D721Med (cell line): ENCODE measurements at places on chromosomes 4 and X.

- DNase-seq: no peak
Observed at GRCh38 chr4:187176261-187176910, 452.7 kb upstream of the FAT1 start.

GRCh38 chr4:22241415-22241814 lies 274.5 kb downstream of the ADGRA3 start:
- DNase-seq: no peak

DNA sequence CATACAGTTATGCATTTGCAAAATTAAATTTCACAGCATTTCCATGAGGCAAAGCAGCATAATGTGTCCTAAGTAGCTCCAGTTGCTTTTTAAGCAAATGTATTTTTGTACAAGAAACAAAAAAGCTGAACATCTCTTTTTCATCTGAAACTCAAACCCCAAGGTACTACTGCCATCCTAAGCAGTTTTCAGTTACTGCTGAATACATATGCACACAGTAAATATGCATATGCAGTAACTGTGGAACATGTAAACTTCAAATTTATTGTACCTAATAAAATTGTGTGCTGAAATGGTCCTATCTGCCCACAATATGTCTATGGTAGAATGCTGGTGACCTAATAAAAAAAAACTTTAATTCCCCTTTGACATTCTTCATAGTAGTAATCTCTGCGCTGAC lies 458.6 kb upstream of the INTU start:
- DNase-seq: no peak

GRCh38 chr4:173508386-173509035 lies 21.5 kb downstream of the HAND2 start:
- DNase-seq: no peak

DNA sequence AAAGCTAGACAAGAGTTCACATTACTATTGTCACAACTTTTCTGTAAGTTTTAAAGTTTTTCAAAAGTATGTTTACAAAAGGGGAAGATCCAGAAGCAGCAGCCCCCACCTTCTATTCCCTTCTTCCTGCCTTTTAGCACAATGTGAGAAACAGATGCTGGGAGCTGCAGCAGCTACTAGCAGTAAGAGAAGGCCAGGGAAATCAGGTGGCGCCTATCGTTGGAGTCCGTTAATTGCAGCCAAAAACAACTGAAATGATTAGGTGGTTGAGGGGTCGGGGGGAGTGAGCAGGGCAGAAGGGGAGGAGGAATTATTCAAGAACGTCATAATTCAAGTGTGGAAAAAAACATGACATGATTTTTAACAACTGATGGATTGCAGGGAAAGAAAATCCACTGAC lies 27.4 kb downstream of the FRYL start:
- DNase-seq: no peak

GRCh38 chr4:111128327-111128726 lies 505.4 kb upstream of the PITX2 start:
- DNase-seq: no peak

DNA sequence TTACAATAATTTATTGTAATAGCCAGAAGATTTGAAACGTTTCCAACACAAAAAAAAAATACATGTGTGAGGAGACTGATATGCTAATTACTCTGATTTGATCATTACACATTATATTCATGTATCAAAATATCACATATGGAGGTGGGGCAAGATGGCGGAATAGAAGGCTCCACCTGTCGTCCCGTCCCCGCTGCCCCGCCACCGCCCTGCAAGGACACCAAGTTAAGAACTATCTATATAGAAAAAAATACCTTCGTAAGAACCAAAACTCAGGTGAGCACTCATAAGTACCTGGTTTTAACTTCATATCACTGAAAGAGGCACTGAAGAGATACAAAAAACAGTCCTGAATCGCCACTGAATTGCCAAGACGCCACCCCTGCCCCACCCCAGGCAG lies 60.9 kb upstream of the SCRG1 start:
- DNase-seq: no peak

- no peak for DNase-seq
Observed at GRCh38 chrX:102976793-102977495, 39.9 kb downstream of the RAB40AL start.

DNA sequence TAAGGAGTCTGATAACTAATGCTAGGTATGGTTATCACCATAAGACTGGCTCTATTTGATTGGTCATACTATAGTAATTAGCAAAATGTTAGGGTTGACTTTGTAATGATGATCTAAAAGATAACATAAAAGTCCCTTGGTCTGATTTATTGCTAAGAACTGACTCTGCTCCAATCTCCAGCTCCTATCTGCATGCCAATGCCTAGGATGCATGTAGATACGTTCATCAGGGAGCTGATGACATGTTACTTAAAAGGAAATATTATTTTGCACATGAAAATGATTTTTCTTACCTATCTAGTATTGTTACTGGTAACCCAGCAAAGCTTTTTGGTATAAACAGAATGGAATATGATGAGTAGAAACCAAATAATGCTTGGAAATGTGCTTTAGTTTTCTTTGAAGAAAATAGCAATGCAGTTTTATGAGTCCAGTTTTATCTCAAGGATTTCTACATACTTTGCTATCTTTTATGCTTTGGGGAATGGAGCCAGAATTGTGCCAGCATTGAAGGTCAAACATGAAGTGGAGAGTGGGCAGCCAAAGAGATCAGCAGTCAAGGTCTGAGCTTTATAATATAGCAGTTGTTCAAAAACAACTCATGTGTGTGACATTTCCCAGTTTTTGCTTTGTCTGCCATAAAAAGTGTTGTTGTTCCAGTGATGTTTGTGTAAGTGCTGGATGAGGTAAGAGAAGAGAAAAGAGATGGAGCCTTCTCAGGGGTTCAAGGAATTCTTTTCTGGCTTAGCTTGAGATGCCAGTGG lies 121.0 kb downstream of the ARHGAP24 start:
- no peak for DNase-seq

DNA sequence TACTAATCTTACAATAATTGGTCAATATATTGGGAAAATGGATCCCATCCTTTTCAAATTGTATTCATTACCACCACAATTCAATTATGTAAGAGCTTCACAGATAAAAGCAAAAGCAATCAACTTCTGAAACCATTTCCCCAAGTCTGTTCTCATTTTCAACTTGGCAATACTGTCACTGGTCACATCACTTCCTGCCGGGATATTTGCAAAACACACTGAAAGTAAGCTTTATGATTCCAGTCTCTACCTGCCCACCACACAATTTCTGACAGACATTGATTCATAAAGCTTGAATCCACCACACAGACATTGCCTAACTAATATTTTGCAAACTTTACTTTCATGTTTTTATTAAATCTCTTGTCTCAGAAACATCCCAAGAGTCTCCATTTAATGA lies 53.6 kb downstream of the LIN54 start:
- no peak for DNase-seq

DNA sequence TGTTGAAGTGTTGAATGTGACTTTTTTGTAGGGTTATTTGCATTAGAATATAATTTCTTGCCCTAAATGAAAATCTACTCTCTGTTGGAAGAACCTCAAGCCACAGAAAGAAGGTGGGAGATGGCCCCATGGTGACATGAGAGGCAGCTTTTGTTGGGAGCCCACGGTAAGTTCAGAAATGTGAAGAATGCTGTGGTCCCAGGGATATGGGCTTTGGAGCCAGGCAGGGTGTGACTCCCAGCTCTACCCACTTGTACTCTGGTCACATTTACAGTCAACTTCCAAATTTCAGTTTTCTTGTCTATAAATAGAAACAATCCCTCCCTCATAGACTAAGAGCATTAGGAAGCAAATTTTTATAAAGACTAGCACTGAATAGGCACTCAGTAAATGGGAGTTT lies 177.8 kb downstream of the RAB28 start:
- DNase-seq: no peak

DNA sequence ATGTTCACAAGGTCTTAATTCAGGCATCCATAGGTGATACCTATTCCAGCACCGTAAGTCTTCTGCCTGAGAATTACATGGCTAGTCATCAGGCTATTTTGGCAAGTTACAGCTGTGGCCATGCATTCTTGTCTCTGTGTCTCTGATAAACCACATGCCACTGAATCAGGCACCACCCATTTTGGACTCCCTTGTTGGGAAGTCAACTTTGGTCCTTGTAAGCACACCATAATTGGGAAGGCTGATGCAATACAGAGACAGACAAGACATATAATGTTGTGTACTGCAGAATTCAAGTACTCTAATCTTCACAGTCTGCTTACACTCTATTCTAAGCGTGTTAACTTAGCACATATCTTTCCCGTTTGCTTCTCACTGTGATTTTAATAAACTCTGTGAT lies 483.7 kb upstream of the FTHL17 start:
- no peak for DNase-seq

DNA sequence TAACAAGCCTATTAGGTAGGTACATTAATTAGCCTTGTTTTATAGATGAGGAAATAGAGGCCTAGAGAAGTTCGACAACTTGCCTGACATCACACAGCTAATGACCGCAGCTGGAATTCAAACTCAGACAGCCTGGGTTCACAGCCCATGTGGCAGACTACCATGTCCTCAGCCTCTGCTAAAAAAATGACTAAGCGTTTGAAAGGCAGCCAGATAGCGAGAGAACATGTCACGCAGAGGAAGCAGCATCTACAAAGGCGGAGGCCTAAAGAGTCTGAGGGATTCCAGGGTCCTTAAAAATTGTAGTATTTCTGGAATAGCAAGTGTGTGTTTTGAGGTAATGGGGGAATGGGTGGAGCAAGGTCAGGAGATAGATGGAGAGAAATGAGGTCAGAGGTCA lies 33.2 kb upstream of the BMP15 start:
- no peak for DNase-seq

DNA sequence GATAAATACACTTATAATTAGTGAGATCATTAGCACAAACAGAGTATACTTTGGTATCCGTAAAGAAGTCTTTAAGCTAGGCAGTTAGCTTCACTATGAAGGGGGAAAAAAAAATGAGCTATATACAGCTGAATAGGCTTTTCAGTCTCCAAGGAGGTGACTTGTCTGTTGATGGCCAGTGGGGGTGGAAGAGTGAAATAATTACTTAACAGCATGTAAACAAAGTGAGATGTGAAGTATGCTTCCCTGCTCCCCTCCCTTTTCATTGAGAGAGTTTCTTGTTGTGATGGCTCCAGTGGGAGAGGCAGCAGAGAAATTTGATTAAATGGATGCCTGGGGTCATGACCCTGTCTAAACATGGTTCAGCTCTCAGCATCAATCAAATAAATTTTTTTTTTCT lies 180.9 kb downstream of the DACH2 start:
- no peak for DNase-seq

- no peak for DNase-seq
Observed at GRCh38 chrX:66410806-66411205, 228.1 kb downstream of the EDA2R start.

GRCh38 chrX:5867778-5868177 lies 360.9 kb downstream of the NLGN4X start:
- no peak for DNase-seq

- DNase-seq: no peak
Observed at GRCh38 chrX:107629540-107629909, 1.2 kb downstream of the PRPS1 start.

DNA sequence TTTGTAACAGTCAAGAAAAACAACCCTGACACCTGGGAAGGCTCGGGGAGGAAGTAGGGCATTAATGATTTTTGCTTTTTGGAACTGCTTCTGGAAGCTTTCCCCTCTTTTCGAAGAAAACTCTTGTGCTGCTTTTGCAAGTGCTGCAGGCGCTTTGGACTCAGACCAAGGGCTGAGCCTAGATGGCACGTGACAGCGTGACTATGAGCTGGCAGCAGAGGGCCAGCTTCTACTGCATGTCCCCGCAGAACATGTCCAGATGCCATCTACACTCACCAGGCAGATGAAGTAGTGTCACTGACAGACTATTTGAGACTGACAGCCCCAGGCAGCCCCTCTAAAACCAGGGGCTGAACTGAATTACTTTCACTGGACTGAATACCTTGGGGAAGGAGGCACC lies 6.2 kb downstream of the NR0B1 start:
- DNase-seq: no peak

DNA sequence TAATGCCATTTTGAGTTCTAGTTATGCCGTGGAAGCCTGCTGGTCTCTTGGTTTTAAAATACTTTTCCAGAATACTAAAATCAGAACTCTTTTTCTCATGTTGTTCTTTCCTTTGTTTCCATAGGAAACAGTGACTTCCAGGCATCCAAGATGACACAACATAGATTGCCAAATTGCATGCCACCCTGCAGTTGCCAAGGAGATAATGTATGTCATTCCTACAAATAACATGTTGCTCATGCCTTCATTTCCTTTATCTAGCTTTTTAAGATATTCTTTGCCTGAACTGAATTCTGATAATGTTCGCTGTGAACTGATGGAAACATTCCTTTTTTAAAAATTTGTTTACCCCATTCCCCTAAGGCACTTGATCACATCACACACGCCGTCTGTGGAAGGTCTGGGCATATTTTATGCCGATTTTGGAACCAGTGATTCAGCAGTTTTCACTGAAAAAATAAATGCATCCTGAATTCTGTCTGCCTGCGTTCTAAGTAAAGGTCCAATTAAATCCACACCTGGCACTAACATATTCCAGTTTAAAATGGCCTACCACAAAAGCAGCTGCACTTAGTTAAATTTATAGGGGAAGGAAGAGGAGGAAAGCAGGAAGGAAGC lies 38.0 kb upstream of the COX7B2 start:
- DNase-seq: no peak

- no peak for DNase-seq
Observed at GRCh38 chr4:151035328-151035727, 20.2 kb upstream of the LRBA start.

GRCh38 chrX:75229774-75230173 lies 44.1 kb upstream of the UPRT start:
- no peak for DNase-seq

DNA sequence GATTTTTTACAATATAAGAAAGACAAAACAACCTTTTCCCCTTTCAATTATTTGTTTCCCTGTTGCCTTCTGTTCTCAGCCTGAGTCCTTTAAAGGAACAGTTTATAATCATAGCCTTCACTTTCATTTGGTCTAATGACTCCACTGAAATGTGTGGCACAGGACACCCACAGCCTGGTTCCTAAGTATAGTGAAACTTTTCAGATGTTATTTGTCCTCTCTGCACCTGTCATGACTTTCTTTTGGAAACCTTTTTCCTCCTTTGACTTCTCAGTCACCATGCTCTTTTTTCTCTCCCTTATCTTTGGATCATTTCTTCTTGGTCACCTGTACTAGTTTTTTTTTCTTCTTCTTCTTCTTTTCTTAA lies 237.8 kb upstream of the ANXA3 start:
- DNase-seq: no peak

DNA sequence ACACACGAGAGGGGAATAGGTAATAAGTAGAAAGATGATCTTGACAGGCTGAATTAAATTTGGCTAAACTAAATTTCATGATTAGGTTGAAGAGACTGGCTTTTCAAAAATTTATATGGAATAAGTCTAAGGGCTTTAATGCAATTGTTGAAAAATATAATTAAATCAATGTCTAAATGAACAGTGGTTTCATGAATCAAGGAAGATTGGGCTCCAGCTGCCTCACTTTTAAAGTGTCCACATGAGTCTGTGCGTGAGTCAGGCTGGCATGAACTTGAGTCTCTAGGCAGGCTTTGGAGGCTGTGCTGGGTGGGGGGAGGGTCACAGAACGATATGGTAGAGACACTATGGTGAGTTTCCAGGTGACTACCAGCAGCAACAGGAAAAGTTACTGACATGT lies 111.9 kb downstream of the SORBS2 start:
- no peak for DNase-seq
